ENCODE measurements at places on chromosomes 6 and 20.

DNA sequence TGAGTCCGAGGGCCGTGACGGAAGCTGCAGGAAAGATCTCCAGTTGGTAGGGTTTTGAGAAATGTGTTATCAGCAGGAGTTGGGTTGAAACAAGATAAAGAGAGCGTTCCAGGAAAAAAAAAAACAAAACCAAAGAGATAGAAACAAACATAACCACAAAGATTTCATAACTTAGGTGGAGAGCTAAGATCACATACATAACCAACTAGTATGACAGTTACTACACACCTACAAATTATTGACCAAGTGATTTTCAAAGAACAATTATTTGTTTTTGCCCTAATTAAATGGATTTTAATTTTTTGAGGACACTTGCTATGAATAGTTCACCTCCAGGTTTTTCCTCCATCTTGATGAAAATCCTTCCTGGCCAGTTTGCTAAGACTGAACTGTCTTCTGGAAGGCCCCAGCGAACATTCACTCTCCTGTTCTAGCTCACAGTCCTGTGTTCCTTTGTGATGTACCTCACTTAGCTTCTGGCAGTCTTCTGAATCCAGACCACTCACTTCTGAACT, 69.4 kb downstream of the SNX9 start:
- peaks cover 9% of the 10 kb centered on the region for H3K36me3 ChIP-seq
- peaks cover 18% of the 10 kb centered on the region for H3K4me1 ChIP-seq
- H3K27ac ChIP-seq, result no peak overlapping the region
- DNase-seq, result no peak
- H3K4me3 ChIP-seq, result no peak overlapping the region

DNA sequence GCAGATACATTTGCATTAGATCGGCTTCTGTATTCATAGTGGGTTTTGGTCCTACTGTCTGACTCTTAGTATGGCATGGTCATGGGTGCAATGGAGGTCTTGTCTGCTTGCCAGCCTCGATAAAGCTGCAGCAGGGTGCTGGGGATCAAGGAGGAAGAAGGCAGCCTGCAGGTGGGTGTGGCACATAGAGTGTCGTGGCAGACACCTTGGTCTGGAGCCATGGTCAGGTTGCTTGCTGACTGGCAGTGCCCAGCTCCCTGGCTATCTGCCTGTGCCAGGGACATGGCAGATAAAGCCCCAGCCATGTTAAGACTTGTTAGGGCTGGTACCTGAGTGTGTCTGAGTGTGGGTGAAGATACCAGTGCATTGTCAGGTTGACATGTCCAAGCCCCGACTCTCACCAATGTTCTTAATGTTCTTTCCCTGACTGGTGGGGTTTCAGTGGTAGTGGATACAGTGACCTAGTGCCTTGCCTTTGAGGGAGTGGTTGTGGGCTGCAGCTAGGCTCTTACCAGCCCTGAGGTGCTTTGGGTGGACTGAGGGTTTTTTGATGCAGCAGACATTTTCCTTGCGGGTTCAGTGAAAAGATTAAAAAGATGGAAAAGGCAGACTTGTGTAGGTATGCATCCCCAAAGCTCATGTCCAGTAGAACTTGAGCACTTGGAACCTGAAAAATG, 1.8 kb downstream of the FAM83D start:
- no peak for DNase-seq
- peaks cover 8% of the 10 kb centered on the region for H3K36me3 ChIP-seq
- H3K27me3 ChIP-seq, result no peaks in the 10 kb centered on the region
- H3K4me1 ChIP-seq, result peaks cover 8% of the 10 kb centered on the region
- peak overlapping the region; percentile 4 for H3K4me3 ChIP-seq

DNA sequence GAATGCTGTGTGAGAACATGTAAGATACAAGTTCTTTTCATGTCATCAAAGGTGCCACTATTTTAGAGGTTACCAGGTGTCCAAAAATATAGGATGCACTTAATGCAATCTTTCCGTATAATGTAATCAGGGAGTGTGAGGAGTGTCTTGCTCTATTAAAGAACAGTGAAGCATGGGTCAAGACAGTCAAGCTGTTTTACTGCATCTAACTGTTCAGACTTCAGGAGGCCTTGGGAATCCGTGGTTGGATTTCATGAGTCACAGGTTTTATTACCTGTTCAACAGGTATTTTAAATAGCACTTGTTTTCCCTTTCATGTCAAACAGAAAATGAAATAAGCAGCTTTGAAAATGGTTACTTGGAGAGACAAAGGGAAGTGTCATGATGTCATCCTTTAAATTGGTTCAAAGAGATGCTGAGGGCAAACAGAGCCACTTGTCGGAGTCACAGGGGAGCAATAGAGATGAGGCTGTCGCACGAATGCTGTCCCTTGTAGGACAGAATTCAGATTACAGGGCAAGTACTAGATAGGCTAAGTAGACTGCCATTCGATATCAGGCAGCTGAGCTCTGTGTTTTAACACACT, 621.5 kb downstream of the QKI start:
- DNase-seq, result no peak
- H3K4me3 ChIP-seq, result no peak overlapping the region
- H3K4me1 ChIP-seq, result no peaks in the 10 kb centered on the region
- no peak overlapping the region for H3K27ac ChIP-seq
- H3K27me3 ChIP-seq, result no peaks in the 10 kb centered on the region

DNA sequence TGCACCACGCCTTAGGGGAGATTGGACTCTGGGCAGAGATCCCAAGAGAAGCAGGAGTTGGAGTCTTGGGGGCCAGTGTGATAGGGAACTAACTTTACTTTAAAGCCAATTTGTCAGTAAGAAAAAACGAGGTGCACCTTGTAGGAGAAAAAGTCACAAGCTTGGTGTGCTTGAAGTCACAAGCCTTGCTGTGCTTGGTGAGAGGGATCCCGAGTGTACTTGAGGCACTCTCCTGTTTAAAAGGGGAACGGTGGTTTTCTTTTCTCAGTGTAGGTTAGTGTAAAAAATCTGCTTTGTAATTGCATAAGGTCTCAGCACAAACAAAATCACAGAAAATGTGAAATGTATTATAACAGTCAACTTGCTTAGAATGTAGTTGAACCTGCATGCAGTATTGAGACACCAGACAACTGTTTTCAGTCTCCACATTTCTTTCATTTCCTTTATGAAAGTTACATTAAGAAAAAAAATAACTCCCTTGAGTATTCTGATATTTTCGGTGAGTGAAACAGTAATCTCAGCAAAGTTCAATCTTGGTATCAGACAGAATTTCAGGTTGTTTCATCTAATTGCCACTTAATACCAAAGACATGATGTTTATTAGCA, 111.1 kb upstream of the DUSP22 start:
- DNase-seq, result no peak
- H3K36me3 ChIP-seq, result no peaks in the 10 kb centered on the region
- no peak overlapping the region for H3K4me3 ChIP-seq
- no peak overlapping the region for H3K27ac ChIP-seq
- no peaks in the 10 kb centered on the region for H3K27me3 ChIP-seq

Data from spleen (tissue), 13 donors.